Endothelial cell (in vitro differentiated cells): ENCODE measurements at places on chromosomes 7 and 10. TPM values are rescaled to one million over a fixed set of nuclear protein-coding genes. Genes with fewer than 3 reads are reported as not detected.
A peak's percentile ranks its signal among the peaks of the same experiment; 100 is the strongest.

The SPDYE2B gene
- total RNA-seq = not detected

The WNT16 gene
- not detected for total RNA-seq

The ZP3 gene
- total RNA-seq = 105 TPM

The SMIM30 gene
- total RNA-seq = 36.1 TPM

The PRTFDC1 gene
- 17.5 TPM for total RNA-seq

The CALCR gene
- 0.62 TPM for total RNA-seq

The CTBP2 gene
- total RNA-seq = 145 TPM

The POLR2J2 gene
- total RNA-seq = 9.4 TPM

The SFTPA1 gene
- not detected for total RNA-seq

- no peak for DNase-seq
Observed at GRCh38 chr7:23058408-23059096, 44.6 kb upstream of the HYCC1 start.

- no peak for DNase-seq
Observed at GRCh38 chr7:129889133-129889844, 63.5 kb downstream of the UBE2H start.

DNA sequence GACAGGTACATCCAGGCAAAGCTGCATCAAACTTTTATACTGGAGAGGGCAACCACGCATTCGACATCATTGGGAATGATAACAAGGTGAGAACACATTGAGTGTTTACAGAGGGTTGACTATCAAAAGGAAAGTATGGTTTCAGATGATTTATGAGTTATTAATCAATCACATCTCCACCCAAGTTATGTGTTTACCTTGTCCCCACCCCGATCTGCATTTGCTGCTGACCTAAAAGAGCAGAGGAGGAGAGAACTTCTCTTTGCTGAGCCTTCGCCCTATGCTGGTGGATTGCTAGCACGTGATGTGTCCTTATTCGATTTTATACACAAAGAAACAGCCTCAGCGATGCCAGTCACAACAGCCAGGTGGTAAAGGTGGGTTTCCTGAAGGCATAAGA is at the start of gene MSMB:
Gene MSMB (minus strand): TSS at position 9 of the 400 bp plus-strand sequence. CDS start 32 bp downstream, outside the sequence.
- DNase-seq = no peak

DNA sequence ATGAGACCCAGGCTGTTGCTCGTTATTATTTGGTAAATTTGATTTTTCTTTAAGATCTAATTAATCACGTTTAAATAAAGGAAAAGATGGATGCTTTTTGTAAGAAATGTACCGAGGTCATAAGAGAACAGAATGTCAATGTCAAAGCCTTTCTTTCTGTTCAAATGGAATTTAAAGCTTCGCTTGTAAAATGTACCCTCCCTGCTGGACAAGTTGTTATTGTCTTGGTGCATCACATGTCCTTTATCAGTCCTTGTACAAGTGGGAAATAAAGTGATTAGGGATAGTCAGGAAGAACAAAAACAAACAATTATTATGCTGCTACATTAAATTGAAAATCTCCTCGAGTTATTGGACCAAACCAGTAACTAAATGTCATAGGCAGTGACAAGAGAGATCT is 363.2 kb downstream of the PHTF2 start:
- no peak for DNase-seq

GRCh38 chr7:135562720-135563119 is 5.0 kb downstream of the NUP205 start:
- DNase-seq = no peak

DNA sequence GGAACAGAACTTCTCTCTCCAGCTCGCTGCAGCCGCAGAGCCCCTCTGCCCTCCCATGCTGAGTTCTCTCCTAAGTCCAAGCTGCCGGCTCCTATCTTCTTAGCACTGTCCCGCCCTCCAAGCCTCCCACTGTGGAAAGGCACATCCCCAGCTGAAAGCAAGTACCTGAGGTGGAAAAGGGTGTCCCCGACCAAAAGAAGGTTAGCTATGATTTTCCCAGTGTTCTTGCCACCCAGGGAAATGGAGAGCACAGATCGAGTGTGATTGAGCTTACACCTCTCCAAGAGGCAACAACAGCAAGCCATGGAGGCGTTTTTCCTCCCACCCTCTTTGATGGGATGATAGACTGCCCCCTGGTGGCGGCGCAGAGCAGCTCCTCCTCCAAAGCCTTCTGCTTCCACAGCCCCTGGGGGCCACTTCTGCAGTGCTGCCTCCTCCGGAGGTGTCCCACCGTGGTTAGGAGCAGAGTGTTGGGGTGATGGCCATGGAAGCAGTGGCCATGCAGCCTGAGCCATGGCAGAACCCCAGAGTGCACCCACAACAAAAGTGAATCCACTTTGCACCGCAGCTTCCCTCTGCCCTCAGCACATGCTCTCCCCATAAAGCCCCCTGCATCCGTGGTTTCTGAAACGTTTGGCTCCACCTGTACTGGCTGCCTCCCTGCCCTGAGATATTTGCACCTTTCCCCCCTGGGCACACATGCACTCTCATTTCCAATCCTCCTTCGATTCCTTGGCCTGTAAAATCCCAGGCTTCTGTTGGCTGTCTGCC is 143.1 kb upstream of the STK17A start:
- DNase-seq = peak; percentile 66

DNA sequence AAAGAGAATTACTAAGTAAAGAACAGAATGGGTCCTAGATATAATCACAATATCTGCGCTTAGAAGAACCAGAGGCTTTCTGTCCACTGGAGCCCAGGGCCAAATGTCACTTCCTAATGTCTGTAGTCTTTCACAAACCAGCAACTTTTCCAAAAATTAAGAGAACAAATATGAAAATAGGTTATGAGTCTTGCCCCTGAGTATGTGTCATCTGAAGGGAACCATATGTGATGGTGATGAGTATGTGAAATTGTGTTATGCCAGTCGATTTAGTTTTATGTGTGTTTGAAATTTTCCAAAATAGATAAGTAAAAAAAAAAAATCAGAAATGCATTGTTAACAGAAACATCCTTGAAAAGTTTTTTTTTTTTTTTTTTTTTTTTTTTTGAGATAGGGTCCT is 15.4 kb upstream of the HTR5A start:
- no peak for DNase-seq

DNA sequence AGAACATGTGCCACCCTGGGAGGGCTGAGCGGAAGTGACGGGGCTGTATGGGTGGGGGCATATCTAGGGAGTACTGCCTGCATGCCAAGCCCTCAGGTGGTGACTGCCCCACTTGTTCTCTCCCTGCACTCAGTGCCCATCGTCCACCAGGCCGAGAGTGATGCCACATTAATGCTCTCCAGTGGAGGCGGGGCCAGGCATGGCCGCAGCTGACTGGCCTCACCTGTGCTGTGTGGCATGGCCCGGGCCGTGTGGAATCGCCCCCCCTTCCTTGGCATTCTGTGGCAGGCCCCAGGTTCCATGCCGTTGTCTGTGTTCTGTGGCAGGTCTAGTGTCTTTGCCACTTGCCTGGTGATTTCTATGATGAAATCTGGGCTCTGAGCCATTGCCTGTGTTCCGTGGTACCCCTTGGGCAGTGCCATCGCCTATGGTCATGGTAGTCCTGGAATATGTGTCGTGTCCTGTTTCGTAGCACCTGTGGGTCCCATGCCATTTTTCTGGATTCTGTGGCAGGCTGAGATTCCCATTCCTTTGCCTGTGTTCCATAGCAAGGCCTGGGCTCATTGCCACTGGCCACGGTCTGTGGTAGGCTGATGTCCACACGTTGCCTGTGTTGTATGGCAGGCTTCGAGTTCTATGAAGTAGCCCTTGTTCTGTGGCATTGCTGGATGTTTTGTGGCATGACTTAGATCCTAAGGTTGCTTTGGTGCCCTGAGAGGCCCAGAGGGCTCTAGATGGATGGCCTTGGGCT is 8.9 kb downstream of the FLNC start:
- DNase-seq = no peak

- no peak for DNase-seq
Observed at GRCh38 chr7:13851736-13852135, 137.7 kb downstream of the ETV1 start.

- DNase-seq = no peak
Observed at GRCh38 chr10:126669168-126669567, 1.3 kb downstream of the C10orf90 start.

DNA sequence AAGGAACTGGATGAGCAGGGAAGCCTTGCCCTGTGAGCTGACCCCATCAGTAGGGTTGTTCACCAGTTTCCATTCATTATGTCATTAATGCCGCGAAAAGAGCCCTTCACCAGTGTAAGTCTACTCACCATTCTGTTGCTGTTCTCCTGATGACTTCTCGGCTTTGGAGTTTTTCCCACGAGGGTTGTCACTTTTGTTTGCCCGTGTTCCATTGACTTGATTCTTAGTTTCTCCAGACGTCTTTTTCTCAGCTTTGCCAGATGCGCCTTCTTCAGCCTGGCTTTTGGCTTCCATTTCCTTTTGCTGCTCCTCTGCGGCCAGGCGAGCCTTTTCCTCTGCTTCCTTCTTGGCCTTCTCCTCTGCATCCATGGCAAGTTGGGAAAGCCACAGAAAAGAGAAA is 128.8 kb downstream of the PPP1R17 start:
- DNase-seq = no peak

- no peak for DNase-seq
Observed at GRCh38 chr10:72309290-72310240, 35.8 kb downstream of the DDIT4 start.

GRCh38 chr7:44400033-44400511 is 74.7 kb upstream of the CAMK2B start:
- no peak for DNase-seq

DNA sequence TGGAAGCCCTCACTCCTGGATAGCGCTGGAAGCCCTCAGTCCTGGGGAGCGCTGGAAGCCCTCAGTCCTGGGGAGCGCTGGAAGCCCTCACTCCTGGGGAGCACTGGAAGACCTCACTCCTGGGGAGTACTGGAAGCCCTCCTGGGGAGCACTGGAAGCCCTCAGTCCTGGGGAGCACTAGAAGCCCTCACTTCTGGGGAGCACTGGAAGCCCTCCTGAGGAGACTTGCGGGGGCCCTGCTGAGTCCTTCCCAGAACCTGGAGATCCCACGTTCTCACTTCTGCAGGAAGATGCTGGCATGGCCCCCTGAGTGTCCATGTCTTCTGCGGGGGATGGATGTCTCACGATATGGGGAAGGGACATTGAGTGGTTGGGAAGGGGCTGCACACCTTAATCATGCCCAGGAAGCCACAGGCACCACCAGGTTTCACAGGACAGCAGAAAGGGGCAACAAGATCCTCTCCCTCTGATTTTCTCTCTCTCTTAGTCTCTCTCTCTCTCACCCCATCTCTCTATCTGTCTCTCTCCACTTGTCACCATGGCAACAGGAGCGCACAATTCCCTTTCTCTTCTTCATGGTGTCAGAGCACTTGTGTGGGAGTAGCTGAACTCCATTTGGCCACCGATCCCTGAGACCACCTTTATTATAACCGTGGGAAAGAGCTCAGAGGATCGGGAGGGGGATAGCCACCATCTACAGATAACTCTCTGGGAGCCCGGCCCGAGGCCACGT is 267.0 kb downstream of the TCERG1L start:
- DNase-seq = no peak

- no peak for DNase-seq
Observed at GRCh38 chr7:73351447-73352167, 23.6 kb downstream of the FKBP6 start.

DNA sequence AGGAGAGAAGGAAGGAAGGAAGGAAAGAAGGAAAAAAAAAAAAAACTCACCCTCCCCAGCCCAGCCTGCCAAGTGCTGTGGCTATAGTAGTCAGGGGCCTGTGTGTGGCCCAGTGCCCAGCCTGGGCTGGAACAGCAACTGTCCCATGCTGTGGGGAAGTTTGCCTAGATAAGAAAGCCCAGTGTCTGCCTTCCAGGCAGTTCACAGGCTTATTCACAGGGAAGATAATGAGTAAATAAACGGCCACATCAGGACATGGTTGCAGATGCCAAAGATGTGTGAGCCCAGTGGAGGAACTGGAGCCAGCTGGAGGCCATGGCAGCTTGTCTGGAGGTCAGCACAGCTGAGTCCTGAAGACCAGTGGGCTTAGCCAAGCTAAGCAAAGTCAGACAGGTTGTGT is 132.4 kb upstream of the FOXK1 start:
- no peak for DNase-seq

- no peak for DNase-seq
Observed at GRCh38 chr7:77649716-77650349, 46.4 kb upstream of the RSBN1L start.

- DNase-seq = no peak
Observed at GRCh38 chr7:77757589-77757988, 40.6 kb downstream of the TMEM60 start.

- no peak for DNase-seq
Observed at GRCh38 chr10:9437131-9437530, 1382.6 kb downstream of the GATA3 start.

DNA sequence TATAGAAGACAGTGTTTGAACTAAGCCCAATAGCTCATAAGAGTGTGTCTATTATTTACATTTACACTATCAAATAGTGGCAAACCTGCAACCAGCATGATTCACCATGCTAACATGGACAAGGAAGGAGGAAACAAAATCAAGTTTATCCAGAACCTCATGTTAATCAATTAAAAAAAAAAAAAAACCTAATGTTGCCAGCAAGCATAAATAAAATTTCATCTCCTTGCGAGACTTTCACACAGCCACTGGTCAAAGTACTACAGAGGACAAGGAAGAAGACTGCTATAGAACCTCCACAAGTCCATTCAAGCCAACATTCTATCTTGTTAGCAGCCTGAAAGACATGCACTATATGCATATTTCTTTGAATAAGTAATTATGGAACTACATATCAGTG is 9.7 kb downstream of the TM9SF3 start:
- DNase-seq = no peak

DNA sequence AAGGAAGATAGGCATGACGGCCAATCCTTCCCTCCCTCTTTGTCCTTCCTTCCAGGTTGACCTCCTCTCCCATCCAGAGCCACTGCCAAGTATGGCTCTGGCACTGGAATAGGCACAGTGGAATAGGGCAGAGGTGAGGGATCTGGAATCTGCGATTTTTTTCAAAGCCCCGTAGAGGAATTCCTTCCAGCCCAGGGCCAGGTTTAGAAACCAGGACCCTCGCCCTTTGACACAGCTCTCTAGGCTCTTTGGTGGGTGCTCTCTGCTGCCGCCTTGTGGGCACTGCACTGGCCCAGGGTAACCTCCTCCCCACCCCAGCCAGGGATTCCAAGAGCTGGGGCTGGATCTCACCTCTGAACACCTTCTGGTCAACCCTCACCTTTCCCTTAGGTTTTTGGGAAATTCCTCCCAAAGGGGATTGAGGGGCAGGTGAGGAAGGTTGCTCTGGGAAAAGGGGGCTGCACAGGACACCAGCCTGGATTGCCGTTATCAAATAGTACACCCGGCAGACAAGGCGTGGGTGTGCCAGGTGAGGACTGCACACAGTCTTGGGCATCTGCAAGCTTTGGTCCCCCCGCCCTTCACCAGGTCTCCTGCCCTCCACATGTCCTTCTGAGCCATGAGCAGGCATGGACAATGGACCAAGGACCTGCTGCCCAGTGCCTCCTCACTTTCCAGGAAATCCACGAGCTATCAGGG is 22.8 kb downstream of the C10orf105 start:
- peak; percentile 76 for DNase-seq
